Left cardiac atrium (tissue), 4 donors: ENCODE measurements at places on chromosomes 12 and 14. TPM values are rescaled to one million over a fixed set of nuclear protein-coding genes. Genes with fewer than 3 reads are reported as not detected.

GRCh38 chr12:116691636-116692035 lies 46.2 kb downstream of the SPRING1 start:
- DNase-seq: no peak

- no peak for DNase-seq
Measured at GRCh38 chr14:92967346-92967926, 44.5 kb downstream of the CHGA start.

DNA sequence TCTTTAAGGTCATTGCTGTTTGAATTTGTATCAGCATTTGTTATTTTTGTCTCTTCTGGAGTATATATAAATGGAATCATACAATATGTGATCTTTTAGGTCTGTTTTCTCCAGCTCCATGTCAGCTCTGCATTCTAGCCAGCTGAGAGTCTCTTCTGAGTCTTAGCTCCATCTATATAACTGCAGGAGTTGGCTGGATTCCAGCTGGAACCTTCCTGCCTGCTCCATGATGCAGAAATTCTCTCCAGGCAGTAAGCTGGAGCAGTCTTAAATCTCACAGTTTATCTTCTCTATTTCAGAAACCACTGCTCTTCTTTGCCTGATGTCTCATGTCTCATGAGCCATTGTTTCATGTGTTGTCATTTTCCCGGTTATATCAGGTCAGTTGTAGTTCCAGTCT lies 827.6 kb downstream of the NRXN3 start:
- DNase-seq: peak; percentile 20

BCL2L2 gene
- 47.7 TPM for total RNA-seq

SYNE3 gene
- total RNA-seq: 34.3 TPM
